ENCODE measurements at places on chromosomes 2 and 18.
A peak's percentile ranks its signal among the peaks of the same experiment; 100 is the strongest.

- DNase-seq = no peak
Observed at GRCh38 chr18:23990474-23991410, 23.8 kb upstream of the TTC39C start.

GRCh38 chr2:114610677-114611076, 168.2 kb downstream of the DPP10 start:
- DNase-seq = no peak

- no peak for DNase-seq
Observed at GRCh38 chr2:110958346-110959119, 162.2 kb upstream of the BCL2L11 start.

GRCh38 chr18:30186245-30186644, 856.3 kb downstream of the DSC3 start:
- DNase-seq = no peak

DNA sequence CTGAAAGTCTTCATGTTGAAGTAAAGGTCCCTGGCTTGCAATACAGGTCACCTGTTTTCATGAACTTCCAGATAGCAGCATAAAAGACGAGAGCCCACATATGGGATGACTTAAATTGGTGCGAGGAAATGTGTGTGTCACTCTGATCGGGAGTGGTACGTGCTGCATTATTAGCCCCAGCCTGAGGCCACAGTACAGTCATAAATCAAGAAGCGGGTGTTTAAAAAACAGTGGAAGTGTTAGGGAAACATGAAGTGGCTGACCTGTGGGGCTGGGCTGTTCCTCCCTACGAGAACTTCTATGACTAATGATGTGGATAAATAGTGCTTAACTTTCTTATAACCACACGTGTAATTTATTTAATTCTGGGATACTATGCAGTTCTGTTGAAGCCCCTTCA, 24.4 kb downstream of the RDH14 start:
- DNase-seq = no peak

DNA sequence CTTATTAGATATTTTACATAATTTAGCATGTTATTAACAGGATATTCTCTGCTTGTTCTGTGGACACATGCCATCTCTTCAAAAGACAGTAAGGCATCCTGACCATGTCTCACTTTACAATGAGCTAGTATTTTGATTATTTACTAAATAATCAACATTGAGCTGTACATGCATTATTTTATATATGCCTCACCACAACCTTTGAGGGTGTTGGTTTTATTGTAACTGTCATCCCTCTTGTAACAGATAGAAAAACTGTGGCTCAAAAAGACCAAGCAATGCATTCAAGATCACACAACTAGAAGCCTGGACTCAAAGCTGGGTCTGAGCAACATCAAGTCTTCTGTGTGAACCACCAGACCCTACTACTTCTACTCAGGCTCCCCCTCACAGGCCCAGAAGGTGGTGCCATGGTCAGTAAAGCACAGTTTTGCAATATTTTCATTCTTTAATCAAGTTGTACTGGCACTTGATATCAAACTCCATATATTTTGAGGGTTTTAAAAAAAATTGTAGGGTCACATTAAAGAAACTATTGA, 105.1 kb upstream of the ARL5A start:
- DNase-seq = no peak

DNA sequence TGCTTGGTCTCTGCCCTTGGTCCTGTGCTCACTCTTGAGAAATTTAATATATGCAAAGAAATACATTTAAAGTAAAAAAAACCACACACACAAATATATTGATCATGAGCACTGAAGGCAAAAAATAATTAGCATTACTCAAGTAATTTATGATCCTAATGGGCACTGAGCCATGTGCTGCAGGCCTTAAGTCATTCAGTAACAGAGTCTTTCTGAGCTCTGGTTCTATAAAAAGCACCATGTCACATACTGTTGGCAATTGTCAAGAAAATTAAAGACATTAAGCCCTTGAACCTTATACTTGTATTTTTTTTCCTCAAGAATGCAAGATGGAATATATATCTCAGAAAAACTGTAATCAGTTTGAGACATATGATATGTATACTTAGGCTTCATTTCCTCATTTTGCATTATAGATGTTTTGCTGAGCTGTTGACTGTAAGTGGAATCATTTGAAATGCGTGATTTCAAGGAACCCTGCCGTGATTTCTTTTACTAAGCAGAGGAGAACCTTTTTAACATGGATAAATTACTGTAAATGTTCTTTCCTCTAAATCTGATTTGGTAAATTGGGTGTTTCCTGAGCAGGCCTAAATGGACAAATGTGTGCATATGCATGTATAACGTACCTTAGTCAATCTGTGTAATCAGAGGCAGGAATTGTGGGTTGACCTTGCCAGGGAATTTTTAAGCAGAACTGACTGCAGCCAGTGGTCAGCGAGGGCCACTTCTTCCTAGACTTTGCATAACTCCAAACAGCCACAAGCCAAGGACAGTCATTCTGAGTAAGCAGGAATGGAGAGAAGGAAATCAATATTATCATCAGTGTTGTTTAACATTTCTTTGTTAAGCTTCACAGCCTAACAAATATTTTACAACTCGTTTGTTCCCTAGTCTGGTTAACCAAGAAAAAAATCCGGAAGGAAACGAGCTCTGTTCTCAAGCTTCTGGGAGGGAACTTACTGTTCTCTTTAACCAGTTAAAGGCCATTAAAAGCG, 191.5 kb upstream of the ATP5MC3 start:
- no peak for DNase-seq

DNA sequence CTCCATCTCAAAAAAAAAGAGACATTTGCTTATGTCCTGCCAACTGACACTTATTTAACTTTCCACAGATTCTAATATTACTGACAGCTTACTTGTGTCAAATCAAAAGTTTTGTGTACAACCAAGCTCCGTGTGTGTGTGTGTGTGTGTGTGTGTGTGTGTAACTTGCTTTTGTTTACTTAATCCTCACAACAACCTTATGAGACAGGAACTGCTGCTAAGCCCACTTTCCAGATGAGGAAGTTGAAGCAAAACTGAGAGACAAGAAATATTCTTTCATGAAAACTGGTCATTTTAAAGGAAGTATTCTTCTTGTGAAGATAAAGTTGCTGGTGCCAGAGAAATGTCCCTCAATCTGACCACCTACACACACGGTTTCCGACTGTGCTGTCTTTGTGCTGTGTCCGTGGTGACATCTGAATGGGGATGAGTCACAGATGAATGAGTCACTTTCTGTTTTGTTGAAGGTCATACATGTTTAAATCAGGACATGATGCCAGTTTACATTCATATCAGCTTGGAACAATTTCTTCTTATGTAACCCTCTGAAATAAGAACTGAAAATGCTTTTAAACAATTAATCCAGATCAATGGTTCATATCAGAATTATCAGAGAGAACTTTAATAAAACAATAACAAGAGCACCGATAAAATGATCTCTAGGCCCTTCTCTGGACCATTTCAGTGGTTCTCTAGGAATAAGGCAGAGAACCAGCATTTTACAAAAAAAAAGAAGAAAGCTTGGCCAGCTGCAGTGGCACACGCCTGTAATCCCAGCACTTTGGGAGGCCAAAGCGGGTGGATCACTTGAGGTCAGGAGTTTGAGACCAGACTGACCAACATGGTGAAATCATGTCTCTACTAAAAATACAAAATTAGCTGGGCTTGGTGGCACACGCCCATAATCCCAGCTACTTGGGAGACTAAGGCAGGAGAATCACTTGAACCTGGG, 95.5 kb downstream of the THNSL2 start:
- no peak for DNase-seq

DNA sequence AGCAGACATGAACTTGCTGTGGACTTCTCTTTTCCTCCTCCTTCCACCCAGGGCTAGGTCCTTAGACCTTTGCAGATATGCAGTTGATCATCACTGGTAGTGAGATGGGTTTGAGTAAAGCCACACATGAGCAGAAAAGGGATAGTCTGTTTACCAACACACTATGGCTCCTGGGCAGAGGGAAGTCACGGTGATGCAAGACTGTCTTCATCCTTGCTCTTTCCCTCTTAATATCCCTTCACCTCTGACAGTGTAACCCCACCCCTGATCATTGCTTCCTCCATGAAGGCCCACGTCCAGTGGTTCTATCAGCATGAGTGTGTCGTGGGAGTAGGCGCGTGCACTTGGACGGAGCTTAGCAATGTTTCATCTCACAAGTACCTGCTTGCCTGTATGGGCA, 188.7 kb downstream of the SMAD7 start:
- DNase-seq = no peak

GRCh38 chr2:28358668-28359201, 33.9 kb upstream of the FOSL2 start:
- no peak for DNase-seq

DNA sequence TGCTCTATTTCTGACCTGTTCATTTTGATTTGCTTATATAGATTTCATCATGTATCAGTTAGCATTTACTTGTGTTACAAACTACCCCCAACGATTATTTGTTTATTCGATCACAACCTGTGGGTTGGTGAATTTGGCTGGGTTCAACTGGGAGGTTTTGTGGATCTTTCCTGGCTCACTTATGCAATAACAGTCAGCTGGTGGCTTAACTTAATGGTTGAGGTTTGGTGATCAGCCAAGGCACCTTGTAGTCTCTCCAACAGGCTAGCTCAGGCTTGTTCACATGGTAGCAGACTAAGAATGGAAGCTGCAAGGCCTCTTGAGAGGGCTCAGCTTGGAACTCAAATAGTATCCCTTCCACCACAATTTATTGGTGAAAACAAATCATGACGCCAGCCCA, 5.4 kb upstream of the PUM2 start:
- DNase-seq = no peak

DNA sequence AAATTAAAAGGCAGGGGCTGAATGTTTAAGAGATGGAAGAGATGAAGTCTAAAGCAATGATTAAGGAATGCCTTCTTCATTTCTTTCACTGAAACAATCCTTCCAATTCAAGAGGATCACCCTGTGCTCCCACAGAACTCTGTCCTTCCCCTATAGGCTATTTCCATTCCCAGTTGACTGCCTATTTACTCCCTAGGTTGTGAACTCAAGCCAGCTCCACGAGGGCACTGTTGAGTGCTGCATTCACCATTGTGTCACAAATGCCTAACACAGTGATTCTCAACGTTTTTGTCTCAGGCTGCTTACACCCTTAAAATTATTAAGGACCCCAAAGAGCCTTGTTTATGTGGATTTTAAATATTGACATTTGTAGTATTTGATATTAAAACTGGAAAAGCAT, 112.4 kb downstream of the AOX1 start:
- DNase-seq = no peak

DNA sequence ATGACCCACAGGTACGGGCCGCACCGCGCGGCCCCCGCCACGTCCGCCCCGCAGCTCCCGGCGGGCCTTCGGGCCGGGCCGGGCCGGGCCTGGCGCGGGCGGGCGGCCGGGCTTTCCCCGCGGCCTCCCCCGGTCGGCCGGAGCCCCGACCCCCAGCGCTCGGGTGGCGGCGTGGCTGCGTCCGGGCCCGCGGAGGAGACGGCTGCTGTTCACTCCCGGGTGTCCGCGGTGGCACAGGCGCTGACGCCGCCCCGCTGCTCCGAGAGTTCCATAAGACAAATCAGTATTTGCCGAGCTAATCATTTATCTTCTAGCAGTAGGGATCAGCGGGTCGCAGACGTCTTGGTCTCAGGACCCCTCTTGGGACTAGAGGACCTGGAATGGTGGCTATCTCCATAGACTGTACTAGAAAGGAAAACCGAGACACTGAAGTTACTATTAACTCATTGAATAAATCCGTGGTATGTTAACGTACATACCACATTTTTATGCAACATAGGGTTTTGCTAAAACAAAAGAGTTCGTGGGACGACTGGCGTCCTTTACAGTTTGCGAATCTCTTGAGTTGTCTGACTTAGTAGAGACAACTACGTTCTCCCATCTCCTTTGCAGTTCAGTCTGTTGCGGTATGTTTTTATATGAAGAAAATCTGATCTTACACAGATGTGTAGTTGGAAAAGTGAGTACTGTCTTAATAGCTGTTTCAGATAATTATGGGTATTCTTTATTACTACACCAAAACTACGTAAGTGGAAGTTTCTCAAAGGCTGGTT, 500 bp downstream of the LIMS1 start:
- peak; percentile 15 for DNase-seq

DNA sequence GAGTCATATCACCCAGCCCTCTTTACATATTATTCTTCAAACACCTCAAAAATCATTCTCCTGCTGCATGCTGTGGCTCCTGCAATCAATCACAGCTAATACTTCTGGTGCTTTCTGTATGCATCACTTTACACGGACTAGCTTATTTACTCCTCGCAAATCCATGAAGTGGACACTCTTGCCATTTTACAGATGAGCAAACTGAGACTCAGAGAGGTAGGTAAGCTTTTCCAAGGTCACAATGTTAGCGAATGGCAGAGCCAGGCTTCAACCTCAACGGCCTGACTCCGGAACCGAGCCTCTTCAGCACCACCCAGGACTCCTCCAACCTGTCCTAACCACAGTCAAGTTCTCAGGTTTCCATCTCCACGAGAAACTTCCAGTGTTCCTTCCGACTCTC, 36.8 kb downstream of the TCF4 start:
- no peak for DNase-seq

GRCh38 chr2:63735263-63735662, 106.4 kb upstream of the UGP2 start:
- DNase-seq = no peak

DNA sequence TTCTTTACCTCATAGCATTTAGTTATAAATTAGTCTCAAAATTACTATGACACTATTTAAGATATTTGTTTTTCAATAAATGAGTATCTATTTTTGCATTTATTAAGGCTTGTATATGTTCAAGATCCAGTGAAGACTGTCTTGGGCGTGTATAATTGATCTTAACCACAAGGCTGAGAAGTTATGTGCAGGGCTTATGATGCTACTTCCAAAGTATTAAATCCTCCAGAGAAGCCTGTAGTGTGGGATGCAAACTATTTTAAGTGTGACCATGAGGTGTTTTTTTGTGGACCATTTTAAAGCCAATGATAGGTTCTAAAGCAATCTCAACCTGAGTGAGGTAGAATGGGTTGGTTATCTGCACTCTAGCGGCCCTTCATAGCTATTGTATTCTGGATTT, 219.9 kb downstream of the ZNF407 start:
- no peak for DNase-seq

GRCh38 chr2:168986398-168986943, 44.7 kb downstream of the ABCB11 start:
- no peak for DNase-seq

- DNase-seq = no peak
Observed at GRCh38 chr2:236823963-236824362, 254.3 kb downstream of the ACKR3 start.

DNA sequence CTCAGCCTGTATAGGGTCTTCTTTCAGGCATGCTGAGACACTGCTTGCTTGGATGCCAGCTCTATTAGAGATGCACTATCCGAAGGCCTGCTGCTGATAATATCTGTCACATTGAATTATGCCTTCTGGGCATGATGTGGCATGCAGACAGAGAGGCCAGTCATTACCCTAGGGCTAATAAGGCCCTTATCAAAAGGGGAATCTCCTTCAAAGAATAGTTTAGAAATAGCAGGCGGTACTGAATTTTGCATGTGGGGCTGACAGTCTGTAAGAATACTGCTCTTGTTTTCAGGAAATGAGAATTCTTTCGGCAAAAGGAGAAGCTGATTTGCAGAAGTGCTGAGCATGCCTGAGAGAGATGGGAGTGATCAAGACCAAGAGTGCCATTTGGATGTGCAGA, 13.1 kb upstream of the LHCGR start:
- no peak for DNase-seq
